Ammon's horn (tissue), 1 donor: ENCODE measurements at places on chromosomes 2 and 18.

DNA sequence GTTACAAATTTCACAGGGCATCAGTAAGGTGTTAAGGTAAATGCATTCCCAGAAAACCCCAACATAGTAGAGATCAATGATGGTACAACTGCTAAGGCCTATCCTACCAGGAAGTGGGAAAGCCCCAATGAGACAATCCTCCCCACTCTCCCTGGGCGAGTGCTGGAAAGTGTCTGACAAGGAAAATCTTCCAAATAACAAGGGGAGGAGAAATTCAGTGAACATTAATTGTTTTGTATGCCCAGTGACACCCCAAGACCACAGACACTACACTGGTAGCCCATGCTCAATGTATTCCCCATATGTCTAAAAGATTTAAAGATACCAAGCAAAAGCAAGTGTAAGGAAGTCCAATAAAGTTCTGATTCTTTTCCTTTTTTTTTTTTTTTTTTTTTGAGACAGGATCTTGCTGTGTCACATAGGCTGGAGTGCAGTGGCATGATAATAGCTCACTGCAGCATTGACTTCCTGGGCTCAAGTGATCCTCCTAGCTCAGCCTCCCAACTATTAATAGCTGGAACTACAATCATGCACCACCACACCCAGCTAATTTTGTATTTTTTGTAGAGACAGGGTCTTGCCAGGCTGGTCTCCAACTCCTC lies 24.7 kb downstream of the B4GALT6 start:
- DNase-seq, result no peak

GRCh38 chr2:187989925-187990623 lies 301.6 kb upstream of the GULP1 start:
- DNase-seq, result no peak

DNA sequence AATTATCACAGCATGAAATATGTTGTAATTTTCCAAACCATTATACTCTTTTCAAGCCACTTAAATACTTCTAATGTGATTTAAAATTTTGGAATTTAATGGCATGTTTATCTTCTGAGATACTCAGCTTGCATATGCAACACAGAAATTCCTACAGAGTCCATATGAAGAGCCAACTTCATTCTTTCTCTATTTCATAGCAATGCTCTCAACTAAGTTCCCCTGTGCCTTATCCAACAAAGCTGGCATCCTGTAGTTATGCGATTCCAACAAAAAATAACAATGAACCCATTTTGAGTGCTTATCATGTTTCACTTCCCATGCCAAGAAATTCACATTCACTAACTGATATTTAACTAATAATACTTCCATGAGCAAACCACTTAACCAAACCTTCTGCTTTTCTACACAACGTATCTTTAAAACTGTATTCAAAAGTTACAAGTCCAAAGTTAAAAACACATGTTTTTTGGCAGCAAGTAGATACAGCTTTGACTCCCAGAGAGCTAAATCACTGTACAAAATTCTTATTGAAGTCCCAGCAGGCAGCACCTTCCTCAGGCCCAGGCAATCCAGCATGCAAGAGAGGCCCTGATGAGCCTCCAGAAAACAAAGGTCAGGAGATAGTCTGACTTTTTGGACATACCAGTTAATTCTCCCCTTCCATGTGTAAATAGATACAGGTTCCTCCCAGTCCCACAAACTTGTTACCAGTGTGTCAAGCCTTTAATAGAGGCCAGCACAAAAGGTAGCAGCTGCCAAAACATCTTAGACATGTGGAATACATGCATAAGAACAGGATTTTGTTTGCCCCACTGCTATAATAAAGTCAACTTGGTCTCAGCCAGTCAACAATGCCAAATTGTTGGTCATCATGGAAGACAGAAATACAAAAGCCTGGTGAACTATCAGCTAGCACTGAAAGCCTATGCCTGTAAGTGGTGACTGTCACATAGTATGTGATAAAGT lies 113.1 kb upstream of the WDR75 start:
- DNase-seq, result no peak

GRCh38 chr2:85698880-85699254 lies 4.7 kb downstream of the GNLY start:
- DNase-seq, result no peak

DNA sequence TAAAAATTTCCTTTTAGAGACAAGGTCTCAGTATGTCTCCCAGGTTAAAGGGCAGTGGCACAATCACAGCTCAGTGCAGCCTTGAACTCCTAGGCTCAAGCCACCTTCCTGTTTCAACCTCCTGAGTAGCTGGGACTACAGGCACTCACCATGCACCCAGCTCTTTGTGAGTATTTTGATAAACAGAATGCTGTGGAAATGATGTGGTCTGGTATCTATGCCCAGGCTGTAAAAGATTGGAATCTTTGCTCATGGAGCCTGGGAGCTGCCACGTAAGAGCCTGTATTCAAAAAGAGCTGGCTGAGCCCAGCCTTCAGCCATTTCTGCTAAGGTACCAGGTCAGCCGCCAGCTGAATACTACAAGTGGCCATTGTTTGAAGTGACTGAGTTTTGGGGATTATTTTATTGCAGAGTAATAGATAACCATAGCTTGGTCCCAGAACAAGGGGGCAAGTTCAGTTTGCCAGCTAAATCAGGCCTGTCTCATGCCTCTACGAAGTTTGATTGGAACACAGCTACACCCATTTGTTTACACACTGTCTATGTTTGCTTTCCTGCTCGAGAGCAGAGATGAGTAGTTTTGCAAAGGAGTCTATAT lies 21.3 kb upstream of the ARL5A start:
- no peak for DNase-seq

- no peak for DNase-seq
Measured at GRCh38 chr2:168717790-168718502, 84.5 kb upstream of the NOSTRIN start.

GRCh38 chr2:196160101-196160500 lies 11.3 kb downstream of the STK17B start:
- DNase-seq, result peak; percentile 51
